Muscle of back (tissue), 13 donors: ENCODE measurements at places on chromosomes 3 and 15. TPM values are rescaled to one million over a fixed set of nuclear protein-coding genes. Genes with fewer than 3 reads are reported as not detected.

DNA sequence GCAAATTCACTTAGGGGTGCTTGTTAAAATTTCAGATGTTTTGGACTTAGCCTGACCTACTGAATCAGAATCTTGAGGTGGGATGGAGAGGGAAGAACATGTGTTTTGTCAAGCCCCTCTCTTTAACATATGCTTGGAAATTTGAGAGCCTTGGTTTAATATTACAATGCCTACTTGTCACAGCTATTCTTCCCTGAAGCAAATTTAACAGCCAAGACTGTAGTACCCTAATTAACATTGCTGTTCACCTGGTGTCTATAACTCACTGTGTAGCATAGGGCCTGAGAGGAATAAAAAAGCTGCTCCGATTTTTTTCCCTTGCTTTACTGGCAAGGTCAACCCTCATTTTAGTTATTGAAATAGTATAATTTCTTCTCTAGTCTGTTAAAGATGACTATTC lies 880.1 kb downstream of the CADM2 start:
- DNase-seq, result no peak

ATOSA gene
- polyA plus RNA-seq, result 16.3 TPM

GJD2 gene
- 2.7 TPM for polyA plus RNA-seq

DNA sequence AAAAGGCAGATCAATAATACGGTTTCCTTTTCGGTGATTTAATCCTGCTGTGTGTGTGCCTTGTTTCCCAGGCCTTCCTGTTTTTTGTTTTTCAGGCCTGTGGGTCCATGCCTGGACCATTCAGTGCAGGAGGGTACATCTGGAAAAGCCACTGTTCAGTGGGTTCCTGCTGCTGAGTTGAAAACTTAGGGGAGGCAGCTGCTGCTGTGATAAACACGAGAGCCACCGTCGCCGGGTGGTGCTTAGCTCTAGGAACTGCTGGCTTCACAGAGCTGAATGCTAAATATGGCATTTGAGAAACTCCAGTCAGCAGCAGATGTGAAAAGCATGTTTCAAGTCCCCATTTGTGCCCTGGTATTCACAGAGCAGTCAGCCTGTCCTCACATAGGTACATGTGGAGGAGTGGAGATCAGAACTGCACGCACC lies 44.0 kb downstream of the SYNM start:
- no peak for DNase-seq

DNA sequence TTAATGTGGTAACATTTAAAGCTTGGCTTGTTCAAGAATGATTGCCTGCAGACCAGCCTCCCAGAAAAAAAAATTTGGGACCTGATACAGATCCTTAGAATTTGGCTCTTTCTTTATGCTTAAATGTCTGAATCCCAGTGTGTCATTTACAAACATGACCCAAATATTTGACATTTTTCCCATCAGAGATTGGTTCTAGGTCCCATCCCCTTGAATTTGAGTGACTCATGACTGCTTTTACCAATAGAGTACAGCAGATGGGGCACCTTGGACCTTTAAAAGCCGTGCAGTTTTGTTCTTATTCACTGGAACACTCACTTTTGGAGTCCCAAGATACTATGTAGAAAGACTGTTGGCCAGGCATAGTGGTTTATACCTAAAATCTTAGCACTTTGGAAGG lies 231.6 kb downstream of the ZIC1 start:
- no peak for DNase-seq

GRCh38 chr3:41431386-41431785 lies 232.1 kb downstream of the CTNNB1 start:
- DNase-seq, result no peak

GDPGP1 gene
- 2.6 TPM for polyA plus RNA-seq

GRCh38 chr3:143352850-143353550 lies 233.4 kb downstream of the CHST2 start:
- no peak for DNase-seq

NDUFB4 gene
- polyA plus RNA-seq, result 163 TPM

DNA sequence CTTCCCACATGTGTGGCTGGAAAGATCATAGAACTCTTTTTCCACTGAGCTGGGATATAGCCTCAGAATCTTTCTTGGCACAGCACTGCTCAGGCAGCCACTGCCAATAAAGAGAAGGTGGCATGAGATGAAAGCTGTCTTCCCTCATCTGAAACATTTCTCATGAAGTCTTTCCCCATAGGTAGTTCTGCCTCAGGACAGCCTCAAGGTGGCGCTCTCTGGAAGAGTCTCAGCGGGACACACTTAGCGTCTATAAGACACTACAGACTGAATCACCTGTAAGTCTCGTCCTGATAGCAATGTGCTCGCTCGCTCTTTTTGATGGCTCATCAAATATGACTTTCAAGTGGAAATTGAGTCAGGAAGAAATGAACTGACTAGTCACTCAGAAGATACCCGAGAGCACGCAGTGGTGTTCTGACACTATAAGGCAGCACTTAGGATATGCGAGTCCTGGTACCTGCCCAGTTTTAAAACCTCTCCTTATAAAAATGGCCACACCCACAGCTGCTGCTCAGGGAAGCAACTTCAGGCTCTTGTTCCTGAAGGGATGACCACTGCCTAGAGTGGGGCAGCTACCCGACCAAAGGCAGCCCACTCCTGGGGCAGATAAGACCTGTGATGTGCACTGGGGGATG lies 269.5 kb downstream of the SUCLG2 start:
- peak; percentile 59 for DNase-seq

DNA sequence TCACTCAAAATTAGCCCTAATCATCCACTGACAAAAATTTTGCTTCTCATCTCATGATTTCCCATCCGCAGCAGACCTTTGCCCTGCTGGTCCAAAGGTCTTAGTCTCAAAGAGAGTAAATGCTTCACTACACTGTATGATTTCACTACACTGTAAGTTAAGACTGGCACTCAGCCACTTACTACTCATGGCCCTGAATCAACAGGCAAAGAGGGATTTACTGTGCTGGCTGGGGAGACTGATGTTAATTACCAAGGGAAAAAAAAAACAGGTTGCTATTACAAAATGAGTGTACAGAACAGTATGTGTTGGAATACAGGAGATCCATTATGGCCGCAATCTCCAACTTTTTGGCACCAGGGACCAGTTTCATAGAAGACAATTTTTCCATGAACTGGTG lies 214.8 kb downstream of the ZMAT3 start:
- DNase-seq, result no peak

GRCh38 chr3:116264546-116265319 lies 180.6 kb downstream of the LSAMP start:
- DNase-seq, result no peak

GRCh38 chr3:112405845-112406244 lies 72.9 kb downstream of the CD200 start:
- DNase-seq, result no peak

- DNase-seq, result no peak
These were observed 75.2 kb upstream of the MYZAP start for GRCh38 chr15:57516327-57517029.

DNA sequence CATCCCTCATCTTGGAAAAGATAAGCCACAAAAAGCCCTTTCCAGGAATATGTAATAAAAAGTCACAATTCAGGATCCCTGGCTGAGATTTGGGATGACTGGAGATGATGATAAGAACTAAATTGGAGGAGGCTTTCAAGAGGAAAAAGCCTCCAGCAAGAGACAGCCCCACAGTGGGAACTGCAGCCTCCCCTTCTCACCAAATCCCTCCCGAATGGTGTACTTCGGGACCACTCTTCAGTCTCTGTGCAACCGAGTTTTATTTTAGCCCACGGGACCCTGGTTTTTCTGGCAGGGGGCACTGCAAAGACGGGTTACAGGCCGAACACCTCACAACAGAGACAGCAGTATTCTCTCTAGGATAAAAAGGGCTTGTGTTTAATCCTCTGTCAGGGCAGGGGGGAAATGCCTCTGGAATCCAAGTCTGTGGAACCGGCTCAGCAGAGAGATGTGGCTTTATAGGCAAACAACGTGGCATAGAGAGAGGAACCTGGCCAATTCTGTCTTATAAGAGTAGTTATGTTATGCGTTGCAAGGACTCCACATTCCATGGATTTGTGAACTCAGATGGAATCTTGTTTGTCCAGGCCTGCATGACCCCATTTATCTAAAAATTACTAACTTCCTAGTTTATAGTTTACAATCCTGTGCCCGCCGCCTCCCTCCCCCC lies 1.2 kb upstream of the LMCD1 start:
- no peak for DNase-seq

ZCWPW2 gene
- 2.0 TPM for polyA plus RNA-seq
